NCI-H1930 (cell line): ENCODE measurements at places on chromosomes 13 and 19.
A peak's percentile ranks its signal among the peaks of the same experiment; 100 is the strongest.

DNA sequence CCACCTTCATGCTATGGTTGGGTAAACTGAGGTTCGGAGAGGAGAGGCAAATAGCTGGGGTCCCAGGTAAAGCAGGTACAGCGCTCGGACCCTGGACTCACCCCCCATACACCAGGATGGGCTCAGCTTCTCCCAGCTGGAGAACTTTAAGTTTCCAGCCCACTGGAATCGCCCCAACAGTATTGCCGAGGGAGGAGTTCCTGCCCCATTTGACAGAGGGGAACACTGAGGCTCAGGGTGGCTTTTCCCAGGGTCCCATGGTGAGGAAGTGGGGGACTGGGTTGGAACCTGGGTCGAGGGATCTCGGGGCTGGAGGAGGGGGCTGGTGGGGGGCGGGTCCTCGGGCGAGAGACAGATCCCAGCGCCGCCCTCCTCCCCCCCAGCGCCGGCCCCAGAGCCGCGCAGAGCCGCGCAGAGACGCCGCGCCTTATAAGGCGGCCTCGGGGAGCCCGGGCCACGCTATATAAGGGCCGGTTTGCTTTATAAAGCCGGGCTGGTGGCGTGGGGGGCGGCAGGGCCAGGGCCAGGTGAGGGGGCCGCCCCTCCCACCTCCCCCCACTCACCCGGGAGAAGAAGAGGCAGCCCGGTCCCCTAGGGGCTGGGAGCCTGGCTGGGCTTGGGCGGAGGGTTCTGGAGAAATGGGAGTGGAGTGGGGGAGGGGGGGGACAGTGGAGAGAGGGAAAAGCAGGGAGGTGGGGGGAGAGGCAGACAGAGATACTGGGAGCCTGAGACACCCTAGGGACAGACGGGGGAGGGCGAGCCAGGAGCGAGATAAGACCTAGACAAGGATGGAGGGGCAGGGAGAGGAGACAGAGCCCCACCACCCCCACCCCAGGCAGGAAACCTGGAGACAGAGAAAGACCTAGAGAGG lies 1.1 kb downstream of the CNN1 start:
- DNase-seq: no peak

- DNase-seq: peak; percentile 87
Observed at GRCh38 chr13:25292301-25292700, 5.0 kb upstream of the MTMR6 start.

- DNase-seq: no peak
Observed at GRCh38 chr13:77752512-77753069, 55.1 kb downstream of the SLAIN1 start.

GRCh38 chr19:4908781-4909155 lies 533 bp upstream of the UHRF1 start:
- no peak for DNase-seq

GRCh38 chr13:45833242-45833641 lies 18.3 kb downstream of the SIAH3 start:
- DNase-seq: no peak

DNA sequence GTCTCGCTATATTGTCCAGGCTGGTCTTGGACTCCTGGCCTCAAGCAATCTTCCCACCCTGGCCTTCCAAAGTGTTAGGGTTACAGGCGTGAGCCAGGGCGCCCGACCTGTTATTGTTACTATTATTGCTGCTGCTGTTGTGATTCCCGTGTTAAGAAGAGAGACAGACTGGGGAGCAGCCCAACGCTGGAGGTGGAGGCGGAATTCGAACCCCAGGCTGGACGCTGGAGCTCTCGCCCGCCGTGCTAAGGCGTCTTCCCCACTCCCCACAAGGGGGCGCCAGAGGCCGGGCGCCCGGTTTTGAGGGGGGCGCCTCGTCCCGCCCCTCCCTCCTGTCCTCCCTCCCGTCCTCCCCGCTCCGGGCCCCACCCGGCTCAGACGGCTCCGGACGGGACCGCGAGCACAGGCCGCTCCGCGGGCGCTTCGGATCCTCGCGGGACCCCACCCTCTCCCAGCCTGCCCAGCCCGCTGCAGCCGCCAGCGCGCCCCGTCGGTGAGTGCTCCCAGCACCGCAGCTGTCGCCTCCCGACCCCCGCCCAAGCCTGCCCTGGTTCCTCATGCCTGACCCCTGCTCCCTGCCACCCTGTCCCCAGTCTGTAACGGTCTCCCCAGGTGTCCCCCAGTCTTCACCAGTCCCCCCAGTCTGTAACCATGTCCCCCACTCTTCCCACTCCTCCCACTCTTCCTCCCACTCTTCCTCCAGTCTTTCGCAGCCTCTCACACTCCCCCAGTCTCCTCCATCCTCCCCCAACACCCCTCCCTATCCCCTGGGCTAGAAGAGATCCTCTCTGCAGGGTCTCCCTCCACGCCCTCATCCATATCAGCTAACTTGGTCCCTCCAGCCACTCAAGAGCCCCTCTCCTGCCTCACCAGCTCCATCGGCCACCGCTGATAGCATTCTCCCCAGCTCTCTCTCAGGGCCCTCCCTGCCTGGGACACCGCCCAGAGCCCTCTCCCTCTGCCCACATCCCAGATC lies at the start of gene EHD2:
Gene EHD2, plus strand, starts transcription at position 377 of the 976 bp plus-strand sequence. CDS start 3,191 bp downstream, outside the sequence.
- peak; percentile 24 for DNase-seq

DNA sequence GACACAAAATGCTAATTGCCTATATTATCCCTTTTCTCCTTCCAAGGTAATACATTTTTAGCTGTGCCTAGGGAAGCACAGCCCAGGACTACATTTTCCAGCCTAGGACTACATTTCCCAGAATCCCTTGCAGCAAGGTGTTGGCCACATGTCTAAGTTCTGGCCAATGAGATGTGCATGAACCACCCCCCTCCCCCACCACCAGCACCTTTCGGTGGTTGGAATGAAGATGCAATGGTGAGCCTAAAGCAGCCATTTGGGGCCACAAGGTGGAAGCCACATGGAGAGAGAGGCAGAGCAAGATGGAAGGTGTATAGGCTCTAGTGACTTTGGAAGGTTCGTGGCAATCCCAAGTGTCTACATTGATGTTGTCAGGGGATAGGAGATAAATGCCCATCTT lies 16.2 kb downstream of the UNC13A start:
- DNase-seq: no peak

DNA sequence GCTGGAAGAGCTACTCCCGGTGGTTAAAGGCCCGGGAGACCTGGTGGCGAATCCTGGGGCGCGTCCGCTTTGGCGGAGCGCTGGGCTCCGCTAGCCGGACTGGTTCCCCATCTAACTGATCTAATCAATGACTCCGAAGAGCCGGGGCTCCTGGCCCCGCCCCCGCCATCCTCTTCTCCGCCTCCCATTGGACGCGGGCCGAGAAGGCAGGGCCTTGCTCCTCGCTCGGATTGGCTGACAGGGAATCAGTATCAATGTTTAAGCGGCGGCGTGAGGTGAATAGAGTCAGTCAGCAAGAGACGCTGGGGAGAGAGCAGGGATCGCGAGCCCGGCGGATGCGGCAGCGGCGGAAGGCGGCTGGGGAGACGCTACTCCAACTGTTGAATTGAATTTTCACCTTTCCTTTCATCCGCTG lies 1.7 kb upstream of the PCDH17 start:
- peak; percentile 29 for DNase-seq

GRCh38 chr13:67806796-67807195 lies 576.7 kb upstream of the PCDH9 start:
- no peak for DNase-seq

DNA sequence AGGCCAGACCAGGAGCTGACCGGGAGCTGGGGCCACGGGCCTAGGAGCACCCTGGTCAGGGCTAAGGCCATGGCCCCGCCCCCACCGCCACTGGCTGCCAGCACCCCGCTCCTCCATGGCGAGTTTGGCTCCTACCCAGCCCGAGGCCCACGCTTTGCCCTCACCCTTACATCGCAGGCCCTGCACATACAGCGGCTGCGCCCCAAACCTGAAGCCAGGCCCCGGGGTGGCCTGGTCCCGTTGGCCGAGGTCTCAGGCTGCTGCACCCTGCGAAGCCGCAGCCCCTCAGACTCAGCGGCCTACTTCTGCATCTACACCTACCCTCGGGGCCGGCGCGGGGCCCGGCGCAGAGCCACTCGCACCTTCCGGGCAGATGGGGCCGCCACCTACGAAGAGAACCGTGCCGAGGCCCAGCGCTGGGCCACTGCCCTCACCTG lies 6.6 kb downstream of the SPHK2 start:
- no peak for DNase-seq

DNA sequence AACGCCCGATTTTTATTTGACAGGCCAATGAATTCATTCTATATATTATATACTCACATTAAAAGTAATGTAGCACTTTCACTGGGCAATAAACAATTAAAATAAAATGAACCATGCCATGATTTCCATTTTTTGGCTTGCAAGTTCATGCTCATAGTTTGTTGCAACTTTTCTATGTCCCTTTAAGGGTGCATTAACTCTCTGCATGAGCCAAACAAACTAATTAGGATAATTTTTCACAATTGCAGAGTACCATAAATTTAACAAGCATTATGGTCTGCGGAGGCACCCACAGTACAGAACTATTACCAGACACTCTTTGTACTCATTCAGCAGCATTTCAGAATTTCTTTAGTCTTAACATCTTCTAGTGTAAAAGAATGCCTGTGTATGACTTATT lies 1.4 kb downstream of the LHFPL6 start:
- no peak for DNase-seq

DNA sequence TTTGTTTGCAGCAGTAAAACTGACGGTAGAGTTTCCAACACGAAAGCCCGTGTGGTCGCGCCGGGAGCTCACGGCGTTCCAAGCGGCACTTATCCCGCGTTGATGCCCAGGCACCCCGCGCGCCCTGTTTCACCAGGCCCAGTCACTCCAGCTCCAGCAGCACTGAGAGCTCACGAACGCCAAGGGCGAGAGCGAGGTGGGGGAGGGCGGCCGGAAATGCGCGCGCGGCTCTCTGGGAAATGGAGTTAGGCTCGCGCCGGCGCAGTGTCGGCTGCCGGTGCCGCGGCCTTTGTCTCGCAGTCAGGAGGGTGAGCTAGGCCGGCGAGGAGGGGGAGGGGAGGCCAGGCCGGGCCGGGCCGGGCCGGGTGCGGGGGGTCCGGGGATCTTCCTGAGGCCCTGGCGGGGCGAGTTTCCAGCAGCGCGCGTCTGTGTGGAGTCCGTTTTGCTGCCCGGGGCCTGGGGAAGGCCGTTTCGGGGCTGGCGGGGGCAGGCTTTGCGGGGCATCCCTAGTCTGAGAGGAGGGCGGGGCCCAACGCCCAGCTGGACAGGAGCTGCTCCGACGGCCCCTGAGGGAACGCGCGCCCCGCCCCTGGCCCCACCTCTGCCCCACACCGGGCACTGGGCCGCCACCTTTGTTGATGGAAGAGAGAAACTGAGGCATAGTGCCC lies at the start of gene ZNF135:
Gene ZNF135, plus strand, starts transcription at position 280 of the 668 bp plus-strand sequence. CDS start 721 bp downstream, outside the sequence.
- DNase-seq: peak; percentile 89

DNA sequence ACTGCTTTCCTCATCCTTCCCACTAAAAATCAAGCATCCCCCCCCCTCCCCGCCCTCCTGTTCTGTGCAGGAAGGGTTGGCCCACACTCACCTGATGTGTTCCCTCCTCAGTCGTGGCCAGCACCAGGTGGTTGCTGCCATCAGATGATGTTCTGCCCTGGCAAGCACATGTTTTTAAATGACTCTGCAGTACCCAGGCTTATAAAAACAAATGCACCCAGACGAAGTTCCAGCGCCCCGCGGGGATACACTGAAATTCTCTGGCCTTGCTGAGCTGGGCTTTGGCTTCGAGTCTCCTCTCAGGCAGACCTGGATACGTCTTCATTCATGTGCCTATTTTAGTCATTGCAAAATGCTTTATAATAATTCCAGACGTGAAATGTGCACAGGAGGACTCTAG lies 316.3 kb downstream of the DLEU7 start:
- DNase-seq: no peak

DNA sequence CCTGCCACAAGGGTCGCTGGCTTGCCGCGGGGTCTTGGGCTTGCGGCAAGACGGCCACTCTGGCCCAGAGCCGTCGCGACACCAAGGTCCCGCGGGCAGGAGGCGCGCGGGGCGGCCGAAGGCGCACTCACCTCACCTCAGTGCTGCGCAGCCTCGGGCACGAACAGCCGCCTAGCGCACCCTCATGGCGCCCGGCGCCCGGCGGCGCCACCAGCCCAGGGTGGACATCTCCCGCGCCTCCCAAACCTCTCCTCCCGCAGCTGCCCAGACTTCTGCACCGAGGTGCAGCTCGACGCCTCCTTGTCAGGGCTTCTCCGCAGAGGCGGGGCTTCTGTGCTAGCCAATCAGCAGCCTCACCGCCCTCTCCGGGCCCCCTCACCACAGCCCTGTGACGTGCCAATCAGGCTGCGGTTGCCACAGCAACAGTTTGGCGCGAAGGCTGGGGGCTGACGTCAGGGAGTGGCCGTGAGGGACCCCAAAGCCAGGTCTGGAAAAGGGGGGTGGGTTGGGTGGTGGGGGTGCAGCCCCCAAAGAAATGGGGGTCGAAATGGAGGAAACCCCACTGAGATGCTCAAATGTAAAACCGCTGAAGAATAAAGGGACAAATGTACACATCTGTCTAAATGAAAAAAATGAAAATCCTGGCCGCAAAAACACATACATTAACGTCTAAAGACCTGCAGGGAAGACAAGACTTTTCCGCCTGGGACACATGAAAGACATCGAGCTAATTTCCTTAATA lies at the start of the genes PEG3 and ZIM2:
Gene PEG3, minus strand, starts transcription at position 276 of the 742 bp plus-strand sequence. CDS start 16,071 bp downstream, outside the sequence.
Gene ZIM2, minus strand, starts transcription at position 276 of the 742 bp plus-strand sequence. CDS start 16,449 bp downstream, outside the sequence.
- peak; percentile 91 for DNase-seq

DNA sequence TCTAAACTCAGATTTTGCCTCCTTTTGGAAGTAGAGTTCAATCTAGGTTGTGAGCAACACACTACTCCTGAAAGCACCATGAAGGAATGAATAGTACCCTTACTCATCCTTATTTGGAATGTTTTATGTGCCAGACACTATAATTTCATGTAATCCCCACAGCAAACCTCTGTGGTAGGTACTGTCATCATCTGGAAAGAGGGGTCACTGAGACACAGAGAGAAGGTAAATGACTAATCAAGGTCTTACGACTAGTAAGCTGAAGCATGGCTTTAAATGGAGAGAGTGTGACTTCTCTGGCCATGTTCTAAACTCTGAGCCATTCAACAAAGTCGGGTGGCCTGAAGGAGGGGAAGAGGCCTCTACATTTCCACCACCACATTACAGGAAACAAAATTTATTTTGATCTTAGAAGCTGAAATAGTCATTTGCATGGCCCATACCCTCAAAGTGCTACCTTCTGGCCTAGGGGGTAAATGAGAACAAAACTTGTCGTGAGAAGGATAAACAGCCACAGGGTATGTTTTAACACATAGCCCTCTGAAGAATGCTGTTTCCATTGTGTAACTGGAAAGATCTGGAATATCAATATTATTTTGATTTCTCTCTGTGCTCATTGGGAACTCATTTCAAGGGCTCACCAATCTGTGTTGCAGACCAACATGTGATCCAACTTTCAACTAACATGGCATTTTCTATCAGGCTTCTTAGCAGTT lies 180.8 kb upstream of the RFC3 start:
- no peak for DNase-seq

GRCh38 chr13:30870049-30870884 lies 35.8 kb upstream of the MEDAG start:
- no peak for DNase-seq

GRCh38 chr13:104431895-104432294 lies 1365.7 kb upstream of the SLC10A2 start:
- no peak for DNase-seq

DNA sequence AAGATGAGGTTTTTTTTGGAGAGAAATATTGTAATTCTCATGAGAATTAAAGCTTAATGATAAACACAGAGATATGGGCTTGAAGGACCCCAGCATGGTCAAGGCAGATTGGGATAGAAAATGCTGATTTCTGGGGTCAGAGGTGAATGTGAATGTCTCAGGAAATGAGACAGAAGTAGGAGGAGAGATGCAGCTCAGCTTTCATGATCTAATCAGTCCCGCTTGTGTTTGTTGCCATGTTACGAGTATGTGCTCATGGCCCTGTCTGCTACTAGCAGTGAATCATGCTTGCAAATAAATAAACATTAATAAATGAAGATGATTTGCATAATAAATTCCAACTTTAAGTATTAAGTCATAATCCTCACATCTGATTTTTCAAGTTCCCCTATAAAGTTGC lies 23.0 kb upstream of the NDFIP2 start:
- no peak for DNase-seq

GRCh38 chr19:45451131-45451849 lies 16.5 kb upstream of the FOSB start:
- no peak for DNase-seq
